GM12892 (cell line): ENCODE measurements at places on chromosomes 3 and 15.

DNA sequence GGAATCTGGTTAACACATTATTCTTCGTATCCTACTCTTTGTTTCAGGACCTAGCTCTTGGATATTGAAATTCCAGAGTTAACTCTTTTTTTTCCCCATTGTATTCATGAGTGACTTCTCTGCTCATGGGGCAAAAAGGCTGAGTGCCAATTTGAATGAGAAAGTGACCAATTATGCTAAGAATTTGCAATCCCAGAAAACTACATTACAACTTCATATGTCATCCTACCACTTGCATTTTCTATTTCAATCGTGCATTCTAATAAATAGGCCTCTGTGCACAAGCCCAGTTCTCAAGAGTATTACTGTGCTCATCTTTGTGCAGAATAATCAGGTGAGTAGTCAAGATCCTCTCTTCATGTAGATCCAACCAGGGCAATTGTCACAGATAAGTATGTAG lies 537.8 kb downstream of the OTOL1 start:
- DNase-seq: no peak

GRCh38 chr3:101861212-101861788 lies 12.0 kb downstream of the NFKBIZ start:
- no peak for DNase-seq

- DNase-seq: no peak
Measured at GRCh38 chr3:115885621-115886020, 262.3 kb downstream of the GAP43 start.

DNA sequence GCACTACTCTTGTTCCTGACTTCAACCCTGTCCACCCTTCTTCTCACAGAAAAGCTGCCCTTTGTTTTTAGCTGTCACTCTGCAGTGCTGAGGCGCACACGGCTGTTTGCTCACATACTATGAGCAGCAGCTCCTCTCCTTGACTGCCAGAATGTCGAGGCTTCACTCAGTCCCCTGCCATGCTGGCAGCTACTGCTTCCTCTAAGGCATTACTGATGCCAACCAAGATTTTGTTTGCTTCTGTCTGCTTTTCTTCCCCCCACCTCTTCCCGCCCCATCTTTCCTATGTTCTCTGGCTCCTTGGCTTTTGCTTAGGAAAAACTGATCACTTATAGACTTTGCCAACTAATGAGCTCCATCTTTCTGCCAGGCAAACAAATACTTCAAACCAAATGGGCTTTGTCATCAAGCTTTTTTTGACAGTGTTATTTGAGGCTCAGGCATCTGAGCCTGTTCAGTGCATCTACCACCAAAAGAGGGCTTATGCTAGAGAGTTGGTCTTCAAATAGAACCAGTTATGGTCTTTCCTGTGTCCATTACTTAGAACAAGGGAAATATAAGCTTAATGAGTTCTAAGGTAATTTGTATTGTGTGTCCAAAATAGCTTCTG lies 81.0 kb downstream of the FBXL2 start:
- DNase-seq: no peak

GRCh38 chr3:188153437-188154013 lies 432 bp upstream of the LPP start:
- DNase-seq: peak; percentile 18

DNA sequence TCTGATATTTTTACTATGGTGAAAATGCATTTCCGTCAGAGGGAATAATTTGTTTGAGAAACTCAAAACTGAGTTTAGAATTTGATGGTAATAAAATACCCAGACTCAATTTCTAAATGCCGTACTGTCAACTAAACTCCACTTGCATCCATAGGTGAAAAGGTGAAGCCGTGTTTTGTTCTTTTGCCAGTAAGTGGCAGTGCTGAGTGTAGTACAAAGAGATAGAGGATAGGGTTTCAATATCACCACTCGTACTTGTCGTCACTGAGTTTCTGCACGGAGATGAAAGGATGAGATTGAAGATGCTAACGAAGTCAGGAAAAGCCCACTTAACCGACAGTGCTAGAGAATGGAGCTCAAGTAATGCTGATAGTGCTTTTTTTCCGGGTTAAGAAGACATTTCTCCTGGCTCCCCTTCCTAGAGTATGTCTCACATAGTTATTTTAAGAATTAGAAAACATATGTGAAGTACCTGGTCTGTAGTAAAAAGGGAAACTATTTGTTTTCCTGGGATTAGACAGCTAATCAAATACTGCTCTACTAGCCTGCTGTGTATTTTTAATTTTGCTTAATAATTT lies 345.1 kb downstream of the IL5RA start:
- DNase-seq: no peak

DNA sequence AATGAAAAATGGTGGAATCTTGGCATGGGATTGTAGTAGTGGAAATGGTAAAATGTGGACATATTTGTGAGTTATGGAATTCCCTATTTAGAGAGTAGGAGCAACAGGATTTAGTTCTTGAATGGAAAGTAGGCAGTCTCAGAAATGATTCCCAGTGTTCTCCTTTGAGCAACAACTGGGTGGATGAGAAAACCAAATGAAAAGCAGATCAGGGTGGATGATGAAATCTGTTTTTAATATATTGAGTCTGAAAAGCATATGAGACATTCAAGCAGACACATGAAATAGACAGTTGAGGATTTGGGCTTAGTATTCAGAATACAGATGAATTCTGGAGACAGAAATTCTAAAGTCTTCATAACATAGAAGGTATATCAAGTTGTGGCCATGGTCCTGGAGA lies 451.3 kb downstream of the LPP start:
- DNase-seq: no peak

- no peak for DNase-seq
Measured at GRCh38 chr3:167740961-167741587, 5.6 kb downstream of the SERPINI1 start.

- no peak for DNase-seq
Measured at GRCh38 chr3:43163895-43164493, 58.1 kb upstream of the POMGNT2 start.

- DNase-seq: no peak
Measured at GRCh38 chr3:186922224-186922623, 8.1 kb upstream of the ST6GAL1 start.

GRCh38 chr3:125156456-125156855 lies 56.1 kb downstream of the SLC12A8 start:
- DNase-seq: no peak

GRCh38 chr3:70854108-70854507 lies 541.7 kb upstream of the MDFIC2 start:
- DNase-seq: no peak

DNA sequence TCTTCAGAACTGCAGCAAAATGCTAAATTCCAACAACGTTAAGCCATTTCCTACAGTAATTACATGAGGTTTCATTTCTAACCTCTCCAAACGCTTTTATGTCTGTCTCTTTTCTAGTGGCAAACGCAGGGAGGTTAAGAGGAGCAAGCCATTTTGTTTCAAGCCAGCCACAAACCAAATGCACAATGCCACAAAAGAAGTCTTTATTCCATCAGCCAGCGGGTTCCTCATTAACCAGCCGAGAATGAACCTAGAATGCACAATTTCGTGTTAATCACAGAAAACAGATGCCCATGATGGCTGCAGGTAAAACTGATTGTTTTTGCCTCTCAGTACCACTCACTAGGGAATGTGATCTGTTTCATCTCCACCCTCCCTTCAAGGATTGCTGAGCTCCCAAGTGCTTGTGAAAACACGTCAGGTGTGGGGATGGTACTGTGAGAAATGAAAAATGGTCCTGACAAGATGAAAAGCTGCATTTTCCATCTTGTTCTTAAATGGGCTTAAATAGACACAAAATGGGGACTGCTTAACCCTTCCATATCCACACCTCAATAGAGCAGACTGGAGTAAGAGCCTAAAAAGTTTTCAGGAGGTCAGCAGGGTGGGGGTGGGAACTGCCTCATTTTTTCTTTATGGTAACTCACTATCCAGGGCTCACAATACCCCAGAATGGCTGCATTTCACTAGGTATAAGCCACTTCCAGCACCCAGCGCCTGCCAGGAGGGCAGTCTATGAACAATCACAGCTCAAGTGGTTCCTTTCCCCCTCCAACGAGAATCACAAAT lies 277.1 kb downstream of the MAGI1 start:
- DNase-seq: no peak

GRCh38 chr15:67184208-67184925 lies 70.1 kb downstream of the AAGAB start:
- no peak for DNase-seq

GRCh38 chr15:37483779-37484178 lies 383.4 kb upstream of the MEIS2 start:
- no peak for DNase-seq

GRCh38 chr3:69095636-69096035 lies 10.9 kb downstream of the ARL6IP5 start:
- DNase-seq: no peak

- DNase-seq: no peak
Measured at GRCh38 chr3:195115600-195116406, 155.2 kb downstream of the XXYLT1 start.

DNA sequence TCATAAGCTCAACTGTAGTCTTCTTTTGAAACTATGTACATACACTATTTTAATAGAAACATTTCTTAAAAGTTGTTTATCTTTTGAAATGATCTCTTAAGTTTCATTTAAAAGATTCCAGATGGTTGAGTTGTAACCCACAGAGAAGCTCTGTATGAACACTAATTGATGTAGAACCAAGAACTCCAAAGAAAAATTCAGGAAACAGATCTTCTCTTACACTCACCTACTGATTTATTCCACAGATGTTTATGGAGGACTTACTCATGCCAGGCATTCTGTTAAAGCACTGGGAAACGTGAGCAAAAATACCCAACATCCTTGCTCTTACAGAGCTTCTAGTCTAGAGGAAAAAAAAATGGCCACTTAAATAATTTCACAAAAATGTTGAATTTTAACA lies 551.1 kb downstream of the NAALADL2 start:
- DNase-seq: no peak

DNA sequence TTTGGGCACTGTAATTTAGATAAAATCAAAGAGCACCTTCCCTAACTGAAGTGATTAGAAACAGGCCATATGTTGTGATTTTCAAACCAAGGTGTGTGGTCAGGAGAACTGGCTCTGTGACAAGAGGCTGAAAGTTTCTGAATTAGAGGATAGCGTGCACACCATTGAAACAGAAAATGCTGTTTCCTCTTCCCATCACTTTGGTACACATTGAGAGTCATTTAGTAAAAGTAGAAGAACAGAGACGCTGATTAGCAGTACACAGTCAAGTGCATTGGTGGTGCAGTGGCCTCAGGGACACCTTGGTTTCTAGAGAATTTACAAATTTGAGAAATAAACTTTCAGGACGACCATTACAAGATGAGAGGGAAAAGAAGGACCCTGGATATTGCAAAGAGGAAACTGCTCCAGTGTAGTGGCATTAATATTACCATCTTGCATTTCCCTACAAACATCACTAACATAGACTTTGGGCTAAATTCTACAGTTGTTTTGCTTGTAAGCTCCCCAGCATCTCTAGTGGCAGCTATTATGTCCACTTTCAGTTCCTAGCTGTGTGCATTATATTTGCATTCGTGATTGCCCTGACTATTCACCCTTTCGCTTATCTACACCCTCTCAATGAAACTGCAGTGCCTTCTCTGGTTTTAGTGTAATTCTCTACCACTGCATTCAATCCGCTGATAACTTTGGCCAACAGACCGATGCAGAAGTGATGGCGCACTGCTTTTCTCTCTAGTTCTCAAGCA lies 728.1 kb upstream of the GRM7 start:
- DNase-seq: no peak

- DNase-seq: no peak
Measured at GRCh38 chr3:155554777-155555451, 190.0 kb downstream of the PLCH1 start.

GRCh38 chr3:86934851-86935250 lies 56.1 kb downstream of the VGLL3 start:
- no peak for DNase-seq

- no peak for DNase-seq
Measured at GRCh38 chr15:48596841-48597240, 48.7 kb downstream of the FBN1 start.

- DNase-seq: no peak
Measured at GRCh38 chr3:144590854-144591253, 619.2 kb downstream of the DIPK2A start.

- DNase-seq: no peak
Measured at GRCh38 chr15:31597466-31597865, 270.8 kb downstream of the KLF13 start.

DNA sequence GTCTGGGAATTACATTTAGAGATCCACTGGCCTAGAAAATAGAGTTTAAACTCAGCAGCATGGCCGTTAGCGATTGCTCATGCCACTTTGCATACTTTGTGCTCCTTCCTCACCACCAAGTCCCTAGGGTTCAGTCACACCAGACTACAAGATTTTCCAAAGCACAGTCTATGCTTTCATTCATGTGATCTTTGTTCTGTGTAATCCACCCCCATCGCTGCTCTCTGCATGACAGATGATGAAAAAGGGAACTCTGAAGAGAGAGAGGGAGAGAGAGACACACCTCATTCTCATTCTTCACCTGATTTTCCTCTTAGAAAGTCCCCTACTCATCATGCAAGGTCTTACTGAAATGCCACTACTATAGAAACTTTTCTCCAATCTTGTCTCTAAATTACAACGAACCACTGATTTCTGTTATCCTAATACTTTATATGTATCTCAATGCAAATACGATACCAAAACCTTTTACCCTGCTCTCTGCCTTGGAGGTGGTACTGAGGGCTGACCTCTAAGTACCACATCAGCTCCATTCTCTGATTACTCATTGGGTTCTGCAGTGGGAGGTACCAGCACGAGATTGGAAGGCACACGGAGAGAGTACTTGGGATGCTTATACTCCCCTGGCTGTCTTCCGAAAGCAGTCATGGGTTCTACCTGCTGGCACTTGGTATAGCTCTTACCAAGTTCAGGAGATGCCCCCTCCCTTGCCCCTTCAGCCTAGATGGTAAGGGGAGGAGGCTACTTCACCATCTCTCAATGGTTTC lies 1.1 kb upstream of the PARP15 start:
- DNase-seq: peak; percentile 40

DNA sequence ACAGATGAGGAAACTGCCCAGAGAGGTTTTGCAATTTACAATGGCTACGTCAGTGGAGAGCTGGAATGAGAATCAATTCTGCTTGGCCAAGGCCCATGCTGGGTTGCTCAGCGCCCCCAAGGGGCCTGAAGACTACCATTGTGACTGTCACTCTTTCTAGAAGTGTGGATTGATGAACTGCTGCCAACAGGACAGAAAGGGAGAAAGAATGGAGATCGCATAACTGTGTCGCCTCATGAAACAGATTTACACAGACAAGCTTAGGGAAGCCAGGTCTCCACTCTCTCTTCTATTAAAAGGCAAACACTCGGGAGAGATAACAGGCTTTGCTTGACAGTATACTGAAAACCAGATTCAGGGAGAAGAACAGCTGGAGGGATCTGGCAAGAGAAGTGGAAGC lies 160.0 kb downstream of the STT3B start:
- DNase-seq: no peak

GRCh38 chr3:59064276-59064675 lies 14.5 kb upstream of the CFAP20DC start:
- no peak for DNase-seq

DNA sequence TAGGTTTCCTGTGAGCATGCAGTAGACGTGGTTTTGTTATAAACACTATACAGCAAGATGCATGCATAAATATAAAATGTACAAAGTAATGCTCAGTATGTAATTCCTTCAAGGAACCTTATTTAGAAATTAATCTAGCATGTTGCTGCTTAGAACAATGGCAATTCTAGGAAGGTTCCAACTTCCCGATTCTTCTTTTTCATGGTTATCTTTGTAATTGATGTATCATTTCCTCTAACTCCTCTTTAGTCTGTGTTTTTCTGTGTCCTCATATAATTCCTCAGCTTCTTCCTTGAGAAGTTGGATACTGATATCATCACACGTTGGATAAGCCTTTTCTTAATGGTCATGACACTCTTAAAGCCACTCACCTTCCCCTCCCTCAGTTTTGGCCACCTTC lies 3.5 kb downstream of the TSEN2 start:
- DNase-seq: no peak

- no peak for DNase-seq
Measured at GRCh38 chr3:377158-377561, 180.6 kb downstream of the CHL1 start.
